Right forelimb (tissue), 1 donor: ENCODE measurements at places on chromosomes 6 and 20.

DNA sequence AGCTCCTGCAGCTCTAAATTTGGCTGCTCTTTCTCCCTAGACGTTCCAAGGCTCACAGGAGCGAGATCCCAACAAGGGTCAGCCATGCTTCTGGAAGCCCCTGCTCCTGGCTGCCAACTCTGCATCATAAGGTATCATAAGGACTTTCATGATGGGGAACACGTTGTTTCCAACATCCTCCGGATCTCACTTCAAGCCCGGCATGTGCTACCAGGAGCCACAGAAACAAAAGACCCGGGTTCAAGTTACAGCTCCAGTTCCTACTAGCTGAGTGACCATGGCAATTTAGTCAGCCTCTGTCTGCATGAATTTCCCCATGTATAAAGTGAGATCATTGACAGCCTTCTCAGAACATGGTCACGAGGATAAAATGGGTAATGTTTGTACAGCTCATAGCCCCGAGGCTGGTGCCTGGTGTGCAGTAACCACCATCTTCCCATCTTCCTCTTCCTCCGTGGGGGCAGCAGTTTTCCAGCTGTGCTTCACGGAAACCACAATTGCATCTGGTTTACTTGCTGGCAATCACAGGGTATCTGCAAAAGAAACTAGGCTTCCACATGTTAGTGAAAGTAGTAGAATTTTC, 209.0 kb upstream of the ECI2 start:
- no peak for DNase-seq

DNA sequence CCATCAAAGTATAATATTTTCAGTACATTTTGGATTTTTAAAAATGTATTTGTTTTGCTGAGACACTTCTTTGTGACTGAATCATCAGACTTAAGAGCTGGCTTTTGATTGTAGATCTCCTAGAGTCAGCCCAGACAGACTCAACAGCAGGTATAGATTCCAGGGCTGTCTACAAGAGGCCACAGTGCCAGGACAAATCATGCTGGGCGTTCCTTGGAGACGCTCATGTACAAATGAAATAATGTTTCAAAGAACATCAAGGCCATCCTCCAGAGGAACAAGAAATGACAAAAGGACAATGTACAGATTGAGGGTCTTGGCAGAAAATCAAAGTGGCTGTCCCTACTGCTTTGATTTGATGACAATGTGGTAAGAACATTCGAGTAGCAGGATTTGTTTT, 369.3 kb downstream of the GRIK2 start:
- DNase-seq: no peak

- no peak for DNase-seq
These were observed 29.9 kb downstream of the MAPK13 start for GRCh38 chr6:36160147-36160760.

GRCh38 chr6:142857796-142858555, 87.0 kb downstream of the HIVEP2 start:
- DNase-seq: no peak

DNA sequence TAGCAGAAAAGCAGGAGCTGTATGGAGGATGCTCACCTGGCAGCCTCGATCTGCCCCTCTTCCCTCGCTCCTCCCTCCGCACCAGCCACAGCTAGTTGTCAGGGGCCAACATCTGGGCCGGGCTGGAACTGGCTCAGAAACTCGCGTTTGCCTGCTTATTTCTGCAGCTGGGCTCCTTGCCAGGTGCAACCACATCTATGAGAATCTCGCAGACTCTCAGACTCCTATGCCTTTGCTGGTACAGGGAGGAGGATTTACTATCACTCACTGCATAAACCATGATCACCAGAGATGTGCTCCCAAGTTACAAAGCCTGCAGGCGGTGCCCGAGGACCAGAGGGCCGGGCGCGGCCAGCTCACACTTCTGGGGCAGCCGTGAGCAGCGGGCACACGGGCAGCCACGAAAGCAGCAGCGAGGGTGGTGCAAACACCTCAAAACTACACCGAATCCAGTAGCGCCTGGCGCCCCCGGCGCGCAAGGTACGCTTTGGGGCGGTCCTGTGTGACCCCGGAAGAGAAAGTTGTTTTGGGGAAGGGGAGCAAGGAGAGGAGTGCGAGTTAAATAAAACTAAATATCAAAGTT, 577 bp upstream of the LRRC1 start:
- DNase-seq: peak; percentile 85

DNA sequence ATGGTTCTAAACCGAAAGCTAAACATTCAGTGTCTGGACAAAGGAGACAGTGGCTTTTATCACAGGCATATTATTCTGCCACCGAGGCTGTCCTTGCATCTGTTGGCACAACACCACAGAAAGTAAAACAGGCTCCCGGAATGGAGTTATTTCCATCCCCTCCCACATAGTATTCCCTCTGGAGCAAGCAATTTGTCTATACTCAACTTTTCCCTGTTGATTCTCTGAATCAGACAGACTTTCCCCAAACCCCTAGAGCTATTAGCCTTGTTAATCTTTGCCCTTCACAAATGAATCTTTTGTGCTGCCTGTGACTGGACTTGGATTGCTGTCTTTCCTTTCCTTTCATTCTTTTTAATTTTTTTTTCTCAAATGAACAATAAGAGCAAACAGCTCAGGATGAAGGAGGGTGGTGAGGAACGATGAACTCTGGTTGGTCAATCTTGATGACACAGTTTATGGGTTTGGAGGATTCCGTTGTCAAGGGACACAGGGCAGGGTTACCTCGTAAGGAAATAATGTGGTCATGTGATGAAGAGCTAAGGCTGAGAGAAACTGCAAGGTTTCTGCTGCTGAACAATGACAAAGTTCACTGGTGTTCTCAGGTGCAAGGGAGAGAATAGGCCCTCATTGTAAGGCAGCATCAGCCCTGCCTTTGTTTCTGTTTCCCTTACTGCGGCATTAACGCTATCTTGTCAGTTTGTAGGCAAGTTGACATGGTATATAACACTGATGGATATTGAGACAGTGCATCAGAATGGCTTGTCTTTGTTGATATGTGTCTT, 275.0 kb upstream of the BMP2 start:
- DNase-seq: no peak

GRCh38 chr6:25006565-25007001, 70.8 kb upstream of the RIPOR2 start:
- DNase-seq: no peak

DNA sequence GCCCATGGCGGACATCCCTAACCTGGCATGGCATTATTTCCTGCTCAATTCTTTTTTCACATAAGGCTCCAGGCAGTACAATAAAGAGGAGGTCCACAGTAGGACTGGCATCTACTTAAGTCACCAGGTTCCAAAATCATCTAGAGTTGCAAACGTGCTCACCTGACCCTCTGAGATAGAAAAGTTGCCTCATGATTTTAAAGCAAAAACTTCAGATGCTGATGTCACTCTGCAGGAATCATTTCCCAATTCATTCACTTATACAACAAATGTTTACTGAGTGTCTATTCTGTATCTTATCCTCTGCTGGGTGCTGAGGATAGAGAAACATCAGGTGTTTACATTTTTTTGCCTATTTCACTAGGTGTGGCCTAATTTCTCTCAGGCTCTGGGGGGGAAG, 2.2 kb downstream of the ADGRF4 start:
- DNase-seq: no peak

DNA sequence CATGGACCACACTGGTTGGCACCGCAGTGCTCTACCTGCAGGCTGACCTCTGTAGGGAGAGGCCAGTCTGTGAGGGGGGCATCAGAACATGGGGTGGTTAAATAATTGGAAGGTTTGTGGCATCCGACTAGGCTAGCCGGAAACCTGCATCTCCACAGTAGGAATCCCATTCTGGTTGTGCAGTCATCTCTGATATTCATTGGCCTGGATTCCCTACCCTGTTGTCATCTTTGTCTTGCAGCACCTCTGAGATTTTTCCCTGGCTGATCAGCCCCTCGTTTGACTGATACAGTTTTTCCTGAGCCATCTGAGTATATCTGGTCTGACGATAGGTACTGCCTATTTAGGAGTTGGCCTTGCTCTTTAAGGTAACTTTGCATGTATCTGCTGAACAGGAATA, 259.4 kb downstream of the TMEM242 start:
- no peak for DNase-seq

- no peak for DNase-seq
These were observed 33.5 kb downstream of the WRNIP1 start for GRCh38 chr6:2798586-2799134.

- peak; percentile 88 for DNase-seq
These were observed 452 bp downstream of the TRAF3IP2 start for GRCh38 chr6:111605100-111605751.

DNA sequence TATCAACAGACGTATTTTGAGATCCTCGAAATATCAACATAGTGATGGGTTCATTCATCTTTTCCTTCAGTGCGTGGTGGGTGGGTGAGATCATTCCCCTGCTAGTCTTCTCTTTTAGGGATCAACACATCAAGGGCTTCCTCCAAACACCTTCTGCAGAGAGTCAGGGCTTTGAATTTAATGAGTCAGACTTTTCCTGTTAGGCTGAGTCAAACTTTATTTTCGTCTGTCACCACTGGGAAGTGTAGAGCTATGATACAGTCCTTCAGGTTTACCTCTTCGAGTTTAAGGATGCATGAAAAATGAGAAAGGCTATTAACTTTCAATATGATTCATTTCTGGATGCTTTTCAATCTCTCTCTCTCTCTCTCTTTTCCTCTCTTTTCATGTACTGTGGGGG, 189.1 kb downstream of the BMP2 start:
- no peak for DNase-seq

DNA sequence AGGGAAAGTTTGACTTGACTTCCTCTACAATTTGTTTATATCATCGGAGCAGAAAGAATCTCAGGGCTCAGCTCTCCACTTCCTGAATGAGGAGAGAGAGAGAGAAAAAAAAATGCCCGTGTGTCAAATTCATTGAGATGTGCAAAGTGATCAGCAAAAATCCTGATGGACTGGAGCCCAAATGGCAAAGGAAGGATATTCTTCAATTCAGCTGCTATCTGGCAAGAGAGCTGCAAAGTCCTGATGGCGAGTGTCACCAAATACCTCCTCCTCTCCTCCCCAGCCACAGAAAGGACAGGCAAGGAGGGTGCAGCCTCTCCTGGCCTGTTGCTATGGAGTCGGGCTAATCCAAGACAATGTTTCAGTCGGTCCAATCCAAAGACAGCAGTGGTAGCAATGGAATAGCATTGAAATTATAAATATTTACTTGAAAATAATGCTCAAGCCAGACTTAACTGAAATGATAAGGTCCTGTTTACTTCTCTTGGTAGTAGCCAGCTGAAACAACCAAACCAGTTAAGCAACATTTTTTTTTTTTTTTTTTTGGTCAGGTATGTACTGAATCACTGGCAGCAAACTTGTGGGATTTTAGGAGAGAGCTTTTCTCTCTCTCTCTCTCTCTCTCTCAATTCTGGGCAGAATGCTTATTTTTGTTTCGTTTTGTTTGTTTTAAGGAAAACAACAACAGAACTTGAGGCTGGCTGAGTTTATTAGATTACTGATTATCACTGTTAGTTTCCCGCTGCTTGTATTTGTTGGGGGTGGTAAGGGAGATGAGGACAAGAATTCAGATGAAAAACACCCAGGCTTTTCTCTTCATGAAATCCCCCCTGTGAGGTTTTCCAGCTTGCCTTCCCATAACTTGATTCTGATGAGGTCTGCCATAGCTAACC, 204.2 kb downstream of the BCAS1 start:
- peak; percentile 67 for DNase-seq

- DNase-seq: no peak
These were observed 88.2 kb upstream of the STXBP5 start for GRCh38 chr6:147116056-147116455.

- DNase-seq: no peak
These were observed 9.3 kb downstream of the COX7A2 start for GRCh38 chr6:75234126-75234865.

- DNase-seq: no peak
These were observed 45.4 kb downstream of the MKKS start for GRCh38 chr20:10388597-10388996.

- no peak for DNase-seq
These were observed 150.0 kb upstream of the AHI1 start for GRCh38 chr6:135647521-135647920.

GRCh38 chr6:121451250-121451649, 15.8 kb downstream of the GJA1 start:
- DNase-seq: no peak

GRCh38 chr20:63540417-63541186, 3.4 kb upstream of the PTK6 start:
- no peak for DNase-seq

DNA sequence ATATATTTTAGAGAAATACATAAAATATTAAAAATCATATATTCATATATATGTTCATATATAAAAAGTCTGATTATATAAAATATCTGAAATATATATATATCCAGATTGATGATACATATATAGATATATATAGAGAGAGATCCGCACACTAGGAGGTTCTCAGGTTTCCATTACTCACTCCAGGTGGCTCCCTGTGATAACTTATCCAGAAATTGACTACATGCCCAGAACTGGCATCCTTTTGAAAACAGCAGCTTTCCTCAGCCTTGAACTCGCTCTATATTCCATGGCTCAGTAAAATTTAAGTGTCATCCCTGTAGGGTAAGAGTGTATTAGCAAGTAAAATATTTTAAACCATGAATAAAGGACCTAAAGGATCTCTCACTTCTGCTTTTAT, 206.8 kb downstream of the TINAG start:
- no peak for DNase-seq

GRCh38 chr20:2706688-2707352, 14.2 kb downstream of the EBF4 start:
- peak; percentile 18 for DNase-seq

GRCh38 chr20:63469019-63469712, 3.3 kb downstream of the KCNQ2 start:
- DNase-seq: no peak

GRCh38 chr20:18904192-18904591, 90.6 kb downstream of the SCP2D1 start:
- no peak for DNase-seq

- no peak for DNase-seq
These were observed 7.2 kb downstream of the LMBRD1 start for GRCh38 chr6:69789578-69789977.

- no peak for DNase-seq
These were observed 465.2 kb downstream of the TFAP2B start for GRCh38 chr6:51283723-51284355.

DNA sequence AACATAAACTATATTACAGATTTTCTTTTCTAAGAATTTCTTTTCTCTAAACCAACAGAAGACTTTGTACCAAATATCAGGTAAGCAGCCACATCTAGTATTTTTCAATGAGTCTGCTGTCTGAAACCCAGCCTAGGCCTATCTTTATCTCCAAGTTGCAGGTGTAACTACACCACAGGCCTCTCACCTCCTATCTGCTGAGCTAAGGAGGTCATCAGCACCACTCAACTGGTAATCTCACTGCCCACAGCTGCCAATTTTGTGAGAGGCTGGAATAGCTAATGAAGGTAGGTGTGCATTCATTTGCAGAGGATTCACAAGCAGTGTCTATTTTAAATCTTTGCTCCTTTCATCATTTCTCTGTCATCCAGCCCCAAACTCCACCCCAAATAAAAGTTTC, 584.8 kb downstream of the HDGFL1 start:
- no peak for DNase-seq

- no peak for DNase-seq
These were observed 105.5 kb downstream of the DHX35 start for GRCh38 chr20:39067526-39068216.

- DNase-seq: no peak
These were observed 3.1 kb upstream of the CABLES2 start for GRCh38 chr20:62409931-62410745.

- no peak for DNase-seq
These were observed 14.7 kb downstream of the NRSN2 start for GRCh38 chr20:361561-361960.

GRCh38 chr6:35170166-35170565, 29.0 kb upstream of the TCP11 start:
- DNase-seq: peak; percentile 18

- no peak for DNase-seq
These were observed 767 bp downstream of the PTK6 start for GRCh38 chr20:63536241-63536977.

GRCh38 chr6:65671922-65672321, 35.1 kb downstream of the EYS start:
- DNase-seq: no peak
